ENCODE measurements at places on chromosomes 4 and X.

DNA sequence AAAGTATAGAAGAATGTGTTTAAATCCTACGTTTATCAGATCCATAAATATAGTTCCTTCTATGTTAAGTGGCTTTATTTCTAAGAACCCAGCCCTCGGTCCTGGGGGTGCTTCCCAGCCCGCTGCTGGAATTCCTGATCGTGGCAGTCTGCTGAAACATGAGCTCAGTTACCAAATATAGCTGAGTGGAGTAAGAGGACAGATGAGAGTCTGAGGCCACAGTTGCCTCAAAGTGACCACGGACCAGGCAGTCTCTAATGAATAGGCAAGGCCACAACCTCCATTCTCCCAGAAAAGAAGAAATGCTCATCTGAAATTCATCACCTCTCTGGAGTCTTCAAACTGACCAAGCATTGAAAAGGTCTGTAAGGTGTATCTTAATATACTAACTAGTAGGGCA is at the start of gene PALLD:
PALLD (plus strand) TSS at position 219 of the 400 bp plus-strand sequence.
- no peak for DNase-seq

- DNase-seq: no peak
Measured at GRCh38 chr4:37951461-37952352, 8.5 kb upstream of the PTTG2 start.

DNA sequence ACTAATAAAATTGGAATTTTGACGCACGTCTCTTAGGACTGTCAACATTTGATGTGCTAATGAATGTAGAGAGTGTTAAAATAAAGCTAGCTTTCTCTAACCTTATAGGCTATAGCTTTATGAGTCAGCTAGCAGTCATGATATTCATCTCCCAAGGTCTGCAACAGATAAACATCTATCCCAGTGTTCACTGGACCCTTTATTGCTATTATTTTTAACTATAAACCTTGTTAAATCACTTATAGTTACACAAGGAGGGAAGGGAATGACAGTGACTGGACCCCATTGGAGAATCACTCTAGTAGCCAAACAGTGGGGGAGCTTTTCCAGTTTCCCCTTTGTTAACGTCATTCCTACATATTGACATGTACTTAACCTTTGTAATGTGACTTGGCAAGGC is 67.9 kb upstream of the SHISA3 start:
- no peak for DNase-seq

- DNase-seq: no peak
Measured at GRCh38 chr4:63302792-63303191, 1106.5 kb downstream of the TECRL start.

- DNase-seq: no peak
Measured at GRCh38 chrX:8729811-8730210, 2.1 kb downstream of the ANOS1 start.

- DNase-seq: no peak
Measured at GRCh38 chr4:180913750-180914149, 1329.5 kb upstream of the TENM3 start.

DNA sequence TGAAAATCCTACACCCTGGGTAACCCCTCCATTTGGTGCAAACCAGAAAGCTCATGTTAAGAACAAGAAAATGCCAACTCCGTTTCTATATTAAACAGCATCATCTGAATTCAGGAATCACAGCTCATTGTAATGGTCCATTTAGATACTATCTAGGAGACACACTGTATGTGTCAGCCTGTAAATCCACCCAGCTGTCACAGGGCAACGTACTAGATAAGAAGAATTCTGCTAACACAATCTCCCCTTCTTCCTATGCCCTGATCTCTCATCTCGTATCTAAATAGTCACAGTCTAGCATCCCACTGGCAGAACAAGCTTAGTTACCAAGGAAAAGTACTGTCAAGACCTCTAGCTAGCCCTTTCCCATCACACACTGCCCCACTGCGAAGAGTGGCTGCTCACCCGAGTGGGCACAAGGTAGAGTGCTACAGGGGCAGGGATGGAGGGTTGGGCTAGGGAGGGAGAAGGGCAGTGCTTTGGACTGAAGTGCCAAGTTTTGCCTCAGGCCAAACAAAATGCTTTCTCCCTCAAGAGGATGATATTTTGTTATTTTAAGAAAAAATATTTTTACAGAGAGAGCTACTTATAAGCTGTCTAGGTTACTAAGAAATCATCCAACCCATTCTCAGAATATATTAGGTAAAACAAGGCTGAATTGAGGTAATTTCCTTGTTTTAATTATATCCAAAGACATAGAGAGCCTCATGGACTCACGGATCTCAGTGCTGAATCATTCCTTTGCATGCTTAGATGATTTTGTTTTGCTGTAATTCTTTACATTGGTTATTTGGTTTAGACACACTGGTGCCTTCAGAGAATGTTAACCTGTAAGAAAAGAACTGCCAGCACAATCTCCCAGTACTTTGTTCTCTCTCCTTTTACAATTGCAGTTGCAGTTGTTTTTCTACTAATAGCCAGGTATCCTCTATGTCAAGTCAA is 196.6 kb downstream of the PRDM5 start:
- DNase-seq: no peak

DNA sequence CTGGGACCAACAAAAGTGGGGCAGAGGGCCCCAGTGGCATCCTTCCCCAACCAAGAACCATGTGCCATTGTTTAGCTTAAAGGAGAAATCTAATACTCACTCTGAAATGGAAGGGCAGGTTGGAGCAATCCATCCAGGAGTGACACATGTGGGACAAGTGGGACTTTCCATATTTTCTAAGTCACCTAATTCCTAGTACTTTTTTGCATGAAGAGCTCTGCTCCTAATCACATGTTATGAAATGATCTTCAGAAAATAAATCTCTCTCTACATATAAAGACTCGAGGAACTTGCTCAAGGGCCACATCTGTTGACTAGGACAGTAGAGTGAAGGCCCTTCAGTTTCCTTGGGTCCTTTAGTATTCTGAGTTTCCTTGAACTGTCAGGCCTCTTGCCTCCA is 2.5 kb downstream of the CYBB start:
- DNase-seq: no peak

DNA sequence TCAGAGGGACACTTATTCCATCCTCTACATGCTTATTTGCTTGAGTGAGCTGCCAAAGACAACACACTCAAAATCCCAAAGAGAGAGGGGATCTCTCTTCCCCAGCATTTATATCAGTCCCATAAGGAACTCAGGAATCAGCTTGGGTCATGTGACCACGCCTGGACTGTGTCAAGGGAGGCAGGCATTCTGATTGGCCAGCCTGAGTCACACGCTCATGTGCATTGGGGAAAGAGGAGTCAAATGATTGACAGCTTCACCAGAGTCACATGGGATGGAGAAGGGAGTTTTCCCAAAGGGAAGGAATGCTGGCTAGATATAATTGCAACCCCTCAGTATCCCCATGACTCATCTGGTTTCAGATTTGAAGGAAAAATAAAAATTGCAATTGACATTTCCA is 49.0 kb downstream of the RWDD4 start:
- no peak for DNase-seq

- no peak for DNase-seq
Measured at GRCh38 chr4:77344001-77344400, 187.0 kb downstream of the CCNG2 start.

- no peak for DNase-seq
Measured at GRCh38 chrX:110156167-110156754, 153.3 kb downstream of the TMEM164 start.

DNA sequence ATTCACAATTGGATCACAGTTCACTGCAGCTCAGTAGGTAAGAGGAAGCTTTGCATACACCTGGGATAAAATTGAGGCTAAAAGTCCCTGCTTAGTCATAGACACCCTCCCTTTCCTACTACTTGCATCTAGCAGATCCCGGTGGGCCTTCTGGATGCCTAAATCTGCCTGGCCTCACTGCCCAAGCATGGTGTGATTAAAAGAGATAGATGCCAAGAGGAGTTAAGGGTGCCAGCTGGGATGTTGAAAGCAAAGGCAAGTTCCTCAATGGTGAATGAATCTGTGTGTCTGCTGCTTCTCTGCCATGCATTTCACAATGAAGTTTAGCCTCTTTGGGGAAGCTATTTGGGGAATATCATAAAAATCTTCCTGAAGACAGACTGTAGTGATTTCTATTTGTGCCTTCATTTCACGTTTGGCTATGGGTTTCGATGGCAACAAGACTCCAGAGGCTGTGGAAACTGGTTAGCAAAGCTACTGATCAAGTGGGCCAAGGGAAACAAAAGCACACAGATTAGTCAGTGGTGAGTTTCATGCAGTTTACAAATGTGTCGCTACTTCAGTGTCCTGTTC is 534.0 kb downstream of the ANKRD50 start:
- no peak for DNase-seq

GRCh38 chrX:121259170-121259569 is 211.8 kb downstream of the GLUD2 start:
- DNase-seq: no peak

DNA sequence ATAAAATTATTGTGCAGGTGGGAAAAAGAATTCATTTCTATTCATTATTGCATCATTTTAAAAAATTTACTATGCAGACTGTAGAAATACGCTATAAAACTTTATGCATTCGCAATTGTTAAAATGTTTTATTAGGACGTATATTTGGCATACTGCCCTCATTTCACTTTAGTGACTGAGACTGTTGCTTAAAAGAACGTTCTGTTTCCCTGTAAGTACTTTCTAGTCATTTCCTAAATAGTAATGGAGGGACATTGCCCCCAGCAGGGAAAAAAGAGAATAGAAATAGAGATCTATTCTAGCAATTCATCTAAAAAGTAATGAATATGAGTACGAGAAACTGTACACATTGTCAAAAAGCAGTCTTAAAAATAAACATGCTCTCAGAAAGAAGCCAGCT is 1295.8 kb upstream of the TENM3 start:
- no peak for DNase-seq

DNA sequence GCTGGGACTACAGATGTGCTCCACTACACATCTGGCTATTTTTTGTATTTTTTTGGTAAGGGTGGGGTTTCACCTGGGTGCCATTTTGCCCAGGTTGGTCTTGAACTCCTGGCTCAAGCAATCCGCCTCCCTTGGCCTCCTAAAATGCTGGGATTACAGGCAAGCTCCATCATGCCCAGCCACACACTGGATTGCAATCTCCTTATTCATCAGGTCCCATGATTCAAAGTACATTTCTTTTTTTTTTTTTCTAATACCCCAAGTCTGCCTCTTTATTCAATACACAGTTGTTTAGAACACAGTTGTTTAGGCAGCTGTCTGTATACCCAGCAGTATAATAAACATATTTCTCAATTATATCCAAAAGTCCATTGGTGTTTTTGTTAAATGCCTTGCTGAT is 130.3 kb upstream of the ARSJ start:
- DNase-seq: no peak

DNA sequence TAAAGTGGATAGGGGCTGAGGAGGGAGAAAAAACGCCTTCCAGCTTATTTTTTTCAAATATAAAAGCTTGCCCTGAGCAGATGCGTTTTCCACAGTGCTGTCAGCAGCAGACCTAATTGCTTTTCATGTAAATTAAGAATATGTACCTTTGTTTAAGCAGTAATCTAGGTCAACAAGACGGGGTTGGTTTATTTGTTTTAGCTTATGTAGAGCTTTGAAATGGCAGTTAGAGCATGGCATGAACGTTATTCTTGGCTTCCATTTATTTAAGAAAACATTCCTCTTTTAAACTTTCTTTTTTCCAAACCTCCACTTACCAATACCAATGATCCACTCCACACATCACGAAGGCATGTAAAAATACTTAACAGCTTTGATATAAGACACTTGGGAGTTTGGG is 220.3 kb upstream of the TENM3 start:
- DNase-seq: no peak

DNA sequence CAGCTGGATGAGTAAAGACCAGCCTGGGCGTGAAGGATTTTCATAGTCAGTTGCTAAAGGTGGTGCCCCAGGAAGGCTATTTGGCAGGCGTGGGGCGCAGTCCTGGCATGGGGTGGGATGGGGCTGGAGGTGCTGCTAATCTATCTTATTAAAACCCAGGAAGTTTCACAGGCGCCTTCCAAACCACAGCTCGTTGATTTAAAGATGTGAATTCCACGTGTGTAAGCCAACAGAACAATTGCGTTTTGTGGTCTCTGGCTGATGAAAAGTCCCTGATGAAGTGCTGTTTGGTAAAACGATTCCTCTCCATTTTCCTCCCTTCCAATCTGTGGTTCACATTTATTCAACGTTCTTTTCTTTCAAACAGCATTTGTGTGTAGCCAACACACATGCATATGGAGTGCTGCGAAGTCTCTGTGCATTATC is 105.0 kb downstream of the TBL1X start:
- no peak for DNase-seq

DNA sequence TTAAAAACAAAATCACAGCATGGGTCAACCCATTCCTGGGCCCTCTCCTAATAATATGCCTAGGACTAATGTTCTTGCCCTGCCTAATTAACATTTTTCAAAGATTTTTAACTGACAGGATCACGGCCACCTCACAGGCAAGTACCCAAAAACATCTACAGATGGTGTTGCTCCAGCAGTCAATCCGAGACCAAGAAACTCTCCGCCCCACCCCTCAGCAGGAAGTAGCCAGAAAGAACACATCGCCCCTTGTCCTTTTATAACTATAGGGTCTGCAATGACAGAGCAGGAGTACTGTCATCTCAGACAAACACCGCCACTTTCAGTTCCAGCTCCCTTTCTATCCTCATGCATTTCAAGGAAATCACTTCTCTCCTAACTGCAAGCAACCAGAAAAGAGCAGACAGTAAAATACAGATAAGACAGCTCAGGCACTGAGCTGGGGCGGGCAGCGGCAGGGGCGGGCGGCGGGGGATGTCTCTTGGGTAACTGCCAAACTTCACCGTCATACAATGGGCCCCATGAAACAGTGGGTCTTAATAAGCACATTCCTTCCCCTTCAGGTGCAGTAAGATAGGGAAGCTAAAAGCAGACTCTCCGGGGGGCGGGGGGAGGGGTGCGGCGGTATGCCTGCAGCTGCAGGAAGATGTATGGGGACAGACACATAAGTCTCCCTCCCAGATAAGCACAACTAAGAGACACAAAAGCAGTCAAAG is 67.4 kb downstream of the ZNF182 start:
- no peak for DNase-seq

DNA sequence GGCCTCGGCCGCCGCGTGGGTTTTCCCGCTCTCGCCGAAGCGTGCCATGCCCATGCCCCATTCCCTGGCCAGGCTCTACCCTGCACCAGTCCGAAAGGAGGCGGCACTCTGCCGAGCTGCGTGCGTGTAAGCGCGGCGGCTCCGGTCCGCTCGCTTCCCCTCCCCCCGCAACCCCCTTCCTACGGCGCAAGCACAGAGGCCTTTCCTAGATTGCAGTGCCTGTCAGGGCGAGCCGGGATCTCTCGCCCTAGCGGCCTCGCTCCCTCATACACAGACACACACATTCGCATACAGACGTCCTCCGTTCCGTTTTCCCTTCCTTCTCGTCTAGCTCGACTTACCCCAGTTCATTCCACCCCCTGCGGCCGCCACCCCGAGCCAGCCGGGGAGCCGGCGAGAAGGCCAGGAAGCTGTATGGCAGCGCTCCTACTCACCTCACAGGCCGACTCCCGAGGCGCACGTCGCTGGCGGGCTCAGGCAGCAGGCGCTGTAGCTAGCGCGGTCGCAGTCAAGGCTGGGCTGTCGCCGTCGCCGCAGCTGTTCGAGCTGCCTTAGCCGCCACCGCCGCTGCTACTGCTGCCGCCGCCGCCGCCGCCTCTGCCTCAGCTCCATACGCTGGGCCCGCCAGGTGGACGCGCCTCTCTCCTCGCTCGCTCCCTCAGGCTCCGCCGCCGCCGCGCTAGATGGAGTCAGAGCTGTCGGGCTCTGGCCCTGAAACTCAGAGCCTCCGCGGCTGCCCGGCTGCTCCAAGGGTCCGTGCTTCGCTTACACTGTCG is 615 bp downstream of the NEXMIF start:
- DNase-seq: peak; percentile 10
